Inflammatory macrophage treated with lipopolysaccharide for 4 hours (primary cell): ENCODE measurements at places on chromosomes 5 and 9.

- DNase-seq, result no peak
Measured at GRCh38 chr5:119323601-119324000, 32.2 kb upstream of the TNFAIP8 start.

DNA sequence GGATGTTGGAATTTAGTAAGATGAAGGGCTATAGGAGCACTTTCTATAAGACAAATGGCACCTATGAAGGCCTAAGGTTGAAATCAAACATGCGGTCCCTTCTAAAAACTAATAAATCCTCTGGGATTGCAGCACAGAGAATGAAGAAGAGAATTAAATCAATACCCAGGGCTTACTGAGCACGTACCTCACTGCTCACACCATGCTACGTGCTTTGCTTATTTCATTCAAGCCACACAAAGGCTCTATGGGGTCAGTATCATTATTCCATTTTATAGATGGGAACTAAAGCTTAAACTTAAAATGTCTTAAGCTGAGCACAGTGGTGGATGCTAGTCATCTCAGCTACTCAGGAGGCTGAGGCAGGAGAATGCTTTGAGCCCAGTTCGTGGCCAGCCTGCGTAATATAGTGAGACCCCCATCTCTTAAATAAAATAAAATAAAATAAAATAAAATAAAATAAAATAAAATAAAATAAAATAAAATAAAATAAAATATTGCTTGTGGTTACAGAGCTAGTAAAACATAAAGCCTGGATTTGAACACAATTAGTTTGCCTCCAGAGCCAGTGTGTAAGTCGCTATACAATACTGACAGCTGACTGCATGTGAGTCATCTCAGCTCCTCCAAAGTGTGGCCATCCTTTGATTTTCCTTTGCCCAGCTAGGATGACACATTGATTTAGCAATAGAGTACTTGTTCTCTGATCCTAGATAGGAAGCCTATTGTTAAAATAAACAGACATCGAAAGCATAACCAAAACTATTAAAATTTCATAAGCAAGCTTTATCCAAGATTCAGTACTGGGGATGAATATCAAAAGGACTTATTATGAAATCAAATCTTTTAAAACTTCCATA lies 20.9 kb upstream of the DPYSL3 start:
- no peak for DNase-seq

GRCh38 chr5:54563083-54563761 lies 45.7 kb downstream of the SNX18 start:
- peak; percentile 25 for DNase-seq

DNA sequence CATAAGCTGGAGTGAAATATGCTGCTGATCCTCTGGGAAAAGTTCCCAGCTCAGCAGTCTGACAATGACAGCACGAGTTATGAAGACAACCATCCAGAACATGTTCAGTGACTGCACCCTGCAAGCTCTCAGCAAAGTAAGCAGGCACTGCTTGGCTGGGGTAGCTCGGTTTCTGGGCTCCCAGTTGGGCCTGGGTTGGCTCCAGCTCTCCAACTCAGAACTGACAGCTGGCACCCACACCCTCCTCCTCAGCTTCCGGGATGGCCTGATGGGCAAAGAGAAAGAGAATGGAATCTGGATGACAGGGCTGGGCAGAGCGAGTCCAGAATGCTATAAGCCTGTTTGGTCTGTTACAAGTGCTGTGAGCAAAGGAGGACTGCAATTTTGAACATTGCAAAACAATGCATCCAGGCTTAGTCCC lies 185.0 kb downstream of the CSNK1G3 start:
- DNase-seq, result no peak

- DNase-seq, result no peak
Measured at GRCh38 chr9:136021872-136022681, 60.9 kb upstream of the UBAC1 start.

DNA sequence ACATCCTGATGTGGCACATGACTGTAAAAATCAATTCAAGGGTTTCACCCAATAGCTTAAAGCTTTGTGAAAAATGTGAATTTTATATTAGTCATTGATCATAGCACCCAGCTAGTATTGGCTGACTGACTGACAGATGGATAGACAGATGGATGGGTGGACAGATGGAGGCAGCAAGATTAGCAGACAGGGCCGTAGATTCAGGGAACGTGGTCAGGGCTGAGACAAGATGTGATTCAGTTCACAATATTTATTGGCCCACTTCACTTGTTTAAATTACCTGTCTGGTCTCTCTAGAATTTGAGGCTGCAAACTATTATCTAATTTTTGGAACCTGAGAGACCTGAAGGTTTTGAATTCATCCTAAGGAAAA lies 12.0 kb upstream of the PCSK5 start:
- DNase-seq, result no peak

- DNase-seq, result no peak
Measured at GRCh38 chr5:177468329-177468684, 5.1 kb downstream of the DBN1 start.

- no peak for DNase-seq
Measured at GRCh38 chr9:127526655-127527559, 75.6 kb downstream of the LRSAM1 start.

DNA sequence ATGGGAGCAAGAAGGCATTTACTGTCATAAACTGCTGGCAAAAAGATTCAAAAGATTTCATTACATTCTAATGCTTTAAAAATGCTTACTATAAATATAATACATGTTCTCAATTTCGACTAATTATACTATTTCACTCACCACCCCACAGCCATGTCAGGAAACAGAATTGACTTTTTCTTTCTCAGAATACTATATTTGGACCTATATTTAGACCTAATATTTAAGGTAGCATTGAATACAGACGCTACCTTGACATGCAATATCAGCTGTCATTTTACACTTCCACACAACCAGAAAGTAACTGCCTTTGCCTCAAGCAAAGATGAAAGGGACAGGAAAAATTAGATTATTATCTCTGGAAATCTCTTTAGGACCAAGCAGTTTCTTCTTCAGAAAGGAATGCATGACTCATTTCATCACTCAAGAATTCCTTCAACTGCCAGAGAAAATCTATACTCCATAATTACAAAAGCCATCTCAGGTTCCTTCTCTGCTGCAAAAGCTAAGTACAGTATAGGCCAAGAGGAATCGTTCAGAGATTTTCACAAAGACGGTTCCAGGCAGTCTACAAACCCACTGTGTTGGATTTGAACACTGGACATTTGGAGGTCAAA lies 11.8 kb upstream of the UBE2QL1 start:
- DNase-seq, result no peak

- peak; percentile 81 for DNase-seq
Measured at GRCh38 chr5:173717959-173718358, 101.5 kb upstream of the BOD1 start.

- DNase-seq, result no peak
Measured at GRCh38 chr5:143188692-143189091, 214.8 kb downstream of the NR3C1 start.

- no peak for DNase-seq
Measured at GRCh38 chr5:83956386-83956785, 235.7 kb upstream of the HAPLN1 start.

DNA sequence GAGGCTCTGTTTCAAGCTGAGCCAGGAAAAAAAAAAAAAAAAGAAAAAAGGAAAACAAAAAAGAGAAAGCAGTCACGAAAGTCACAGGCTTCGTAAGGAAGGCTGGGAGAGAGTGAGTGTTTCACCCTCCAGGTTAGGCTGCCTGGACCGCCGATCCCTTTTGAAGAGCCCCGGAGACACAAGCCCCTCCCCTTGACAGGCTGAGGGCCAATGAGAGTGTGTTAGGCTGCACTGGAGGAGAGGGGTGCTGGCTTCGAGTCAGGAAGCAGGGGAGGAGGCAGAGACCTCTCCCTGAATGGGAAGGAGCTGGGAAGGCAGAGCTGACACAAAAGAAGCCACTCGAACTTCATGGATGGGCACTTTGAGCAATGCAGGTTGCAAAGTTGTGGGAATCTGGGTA lies at the start of gene NMUR2:
Gene NMUR2 (minus strand): TSS at position 135 of the 400 bp plus-strand sequence. CDS start 166 bp downstream, outside the sequence.
- no peak for DNase-seq

DNA sequence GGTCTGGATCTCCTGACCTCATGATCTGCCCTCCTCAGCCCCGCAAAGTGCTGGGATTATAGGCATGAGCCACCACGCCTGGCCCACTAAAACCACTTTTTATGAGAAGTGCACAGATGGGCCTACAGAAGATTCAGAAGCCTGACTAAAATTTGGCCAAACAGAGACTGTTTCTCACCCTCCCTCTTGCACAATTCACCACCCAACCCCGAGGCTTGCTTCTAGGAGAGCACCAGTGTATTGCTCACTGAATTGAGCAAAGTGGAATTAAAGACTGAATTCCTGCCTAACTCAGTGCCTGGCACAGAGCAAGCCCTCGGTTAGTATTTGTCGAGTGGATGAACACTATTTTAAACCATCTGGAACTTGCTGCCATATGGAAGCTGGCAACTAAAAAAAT lies 3.4 kb upstream of the DCTN4 start:
- peak; percentile 93 for DNase-seq

DNA sequence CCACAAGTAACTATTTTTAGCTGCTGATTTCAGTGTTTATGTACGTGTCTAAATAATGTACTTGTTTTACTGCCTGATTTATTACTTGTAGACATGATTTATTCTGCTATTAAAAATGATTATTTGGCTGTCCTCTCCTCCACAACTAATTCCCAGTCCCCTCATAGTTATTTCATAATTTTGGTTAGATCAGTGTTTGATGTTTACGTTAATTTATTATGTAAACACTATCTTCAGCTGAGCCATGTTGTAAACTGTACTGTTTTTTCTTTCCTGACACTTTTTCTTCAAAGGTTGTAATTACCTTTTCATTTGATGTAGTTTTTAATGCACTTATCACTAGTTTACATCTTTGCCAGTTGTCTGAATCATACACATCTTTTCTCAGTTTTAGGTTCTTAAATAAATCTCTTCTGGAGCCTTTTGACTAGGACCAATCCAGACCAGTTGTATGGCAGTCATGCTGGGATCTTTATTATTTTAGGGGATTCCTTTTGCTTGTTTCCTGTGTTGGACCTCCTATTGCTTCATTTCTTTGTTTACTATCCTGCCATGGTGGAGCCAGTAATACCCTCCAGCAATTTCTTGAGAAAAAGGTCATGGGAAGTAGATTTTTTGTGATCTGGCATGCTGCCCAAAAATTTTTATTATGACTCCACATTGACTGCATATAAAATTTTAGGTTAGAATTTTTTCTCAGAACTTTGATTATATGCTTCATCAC lies 16.1 kb downstream of the AP3S1 start:
- DNase-seq, result no peak

DNA sequence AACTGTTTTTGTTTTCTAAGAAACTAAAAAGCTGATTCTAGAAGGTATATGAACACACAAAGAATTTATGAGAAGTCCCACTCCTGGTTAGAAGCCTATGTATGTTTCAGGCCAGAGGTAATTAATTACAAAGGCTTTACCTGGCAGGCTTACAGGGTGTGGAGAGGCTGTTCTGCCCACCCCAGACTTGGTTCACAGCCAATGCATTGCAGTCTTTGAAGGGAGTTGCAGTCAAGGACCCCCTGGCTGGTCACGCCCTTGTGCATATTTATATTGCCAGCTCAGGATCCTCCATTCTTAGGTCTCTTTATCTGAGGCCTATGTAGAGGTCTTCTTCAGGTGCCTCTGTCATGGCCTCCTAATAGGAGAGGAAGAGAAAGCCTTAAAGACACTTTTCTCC lies 13.6 kb upstream of the PRSS3 start:
- DNase-seq, result no peak

DNA sequence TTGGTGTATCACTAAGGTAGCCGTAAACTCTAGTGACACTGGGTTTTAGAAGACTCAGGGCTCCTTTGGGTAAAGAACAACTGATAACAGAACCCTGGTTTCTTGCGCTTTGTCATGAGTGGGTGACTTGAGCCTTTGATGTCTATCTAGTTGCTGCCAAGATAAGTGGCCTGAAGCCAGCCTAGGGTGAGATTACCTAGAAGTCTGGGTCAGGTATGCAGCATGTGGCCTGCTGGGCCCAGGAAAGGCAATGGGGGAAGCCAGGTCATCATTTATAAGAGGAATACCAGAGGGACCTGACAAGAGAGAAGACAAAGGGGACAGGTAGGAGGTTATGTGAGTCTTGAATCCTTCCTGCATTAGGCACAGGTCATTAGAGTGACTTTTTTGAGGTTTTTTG lies 23.2 kb upstream of the GARNL3 start:
- DNase-seq, result no peak

DNA sequence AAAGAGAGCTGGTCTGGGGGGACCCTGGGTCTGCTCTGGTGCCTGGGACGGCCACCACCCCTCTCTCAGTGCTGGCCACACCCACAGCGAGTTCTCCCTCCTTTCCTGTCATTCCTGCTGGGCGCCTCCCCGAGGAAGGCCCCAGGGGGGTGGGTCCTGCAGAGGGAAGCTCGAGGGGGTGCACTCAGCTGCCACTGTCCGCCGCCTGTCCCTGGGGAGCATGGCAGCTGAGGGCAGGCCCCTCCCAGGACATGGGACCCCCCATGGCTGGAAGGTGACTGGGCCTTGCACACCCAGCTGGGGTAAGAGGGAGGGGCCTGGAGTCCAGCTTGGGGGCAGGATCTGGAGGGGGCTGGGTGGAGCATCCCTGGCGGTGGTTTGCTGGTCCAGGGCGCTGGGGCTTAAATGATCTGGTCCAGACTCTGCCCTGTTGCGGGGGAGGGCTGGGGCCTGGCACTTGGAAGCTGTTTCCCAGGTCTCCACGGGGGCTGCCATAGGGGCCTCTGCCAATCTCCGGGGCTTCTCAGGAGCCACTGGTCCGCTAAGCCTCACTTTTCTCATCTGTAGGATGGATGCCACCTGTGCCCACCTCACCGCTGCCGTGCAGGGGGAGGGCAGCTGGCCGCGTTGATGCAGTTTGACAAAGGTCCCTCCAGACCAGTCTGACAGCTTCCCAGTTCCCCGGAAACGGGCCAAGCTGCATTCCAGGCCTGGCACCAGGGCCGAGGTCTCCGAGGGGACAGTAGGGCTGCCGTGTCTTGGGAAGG lies 6.0 kb upstream of the SLC2A6 start:
- no peak for DNase-seq

DNA sequence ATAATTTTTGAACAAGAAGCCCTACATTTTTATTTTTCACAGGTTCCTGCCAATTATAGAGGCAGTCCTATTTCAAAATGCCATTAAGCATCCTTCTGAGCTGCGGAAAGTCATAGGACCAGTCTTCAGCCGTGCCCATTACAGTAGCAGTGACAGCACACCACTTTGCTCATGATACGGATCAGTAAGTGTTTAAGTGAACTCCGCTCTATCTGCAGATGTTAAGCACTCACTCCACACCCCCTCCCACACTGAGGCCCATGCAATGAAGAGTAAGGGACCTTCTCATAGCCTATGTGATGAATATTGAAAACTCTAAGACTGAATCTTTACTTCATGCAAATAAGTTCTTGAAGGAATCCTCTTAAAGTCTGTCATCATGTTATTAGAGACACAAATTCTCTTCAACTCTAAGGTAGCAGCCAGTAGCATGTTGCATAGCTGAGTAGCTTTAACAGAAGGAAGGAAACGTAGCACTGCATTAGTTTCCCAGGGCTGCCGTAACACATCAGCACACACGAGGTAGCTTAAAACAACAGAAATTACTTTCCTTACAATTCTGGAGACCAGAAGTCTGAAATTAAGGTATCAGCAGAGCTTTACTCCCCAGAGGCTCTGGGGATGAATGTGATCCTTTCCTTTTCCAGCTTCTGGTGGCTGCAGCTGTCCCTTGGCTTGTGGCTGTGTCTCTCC lies 20.3 kb upstream of the TAF11L2 start:
- no peak for DNase-seq
